Stimulated activated CD8-positive, alpha-beta memory T cell treated with anti-CD3 and anti-CD28 coated beads, Interleukin-7, amount 100 ng/mL, for 1 hour (primary cell): ENCODE measurements at places on chromosomes 4 and X.
A peak's percentile ranks its signal among the peaks of the same experiment; 100 is the strongest.

GRCh38 chr4:101304916-101305315, 42.4 kb downstream of the PPP3CA start:
- DNase-seq = no peak

GRCh38 chrX:444305-444704, 57.6 kb upstream of the PPP2R3B start:
- no peak for DNase-seq

DNA sequence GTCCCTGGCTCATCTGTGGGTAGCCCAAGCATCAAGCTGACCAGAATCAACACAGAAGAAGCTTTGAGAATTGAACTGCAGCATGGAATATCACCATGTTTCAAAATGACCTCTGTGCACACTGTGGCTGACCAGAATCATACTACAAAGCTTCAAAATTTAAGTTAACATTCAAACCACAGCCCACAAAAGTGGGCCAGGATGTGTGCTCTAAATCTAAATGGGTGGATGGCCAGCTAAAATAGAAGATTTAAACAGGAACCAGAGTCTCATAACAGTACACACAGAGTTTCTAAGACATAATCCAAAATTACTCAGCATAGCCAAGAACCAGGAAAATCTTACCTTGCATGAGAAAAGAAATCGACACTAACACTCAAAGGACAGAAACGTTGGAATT, 46.1 kb downstream of the KLF3 start:
- DNase-seq = no peak

DNA sequence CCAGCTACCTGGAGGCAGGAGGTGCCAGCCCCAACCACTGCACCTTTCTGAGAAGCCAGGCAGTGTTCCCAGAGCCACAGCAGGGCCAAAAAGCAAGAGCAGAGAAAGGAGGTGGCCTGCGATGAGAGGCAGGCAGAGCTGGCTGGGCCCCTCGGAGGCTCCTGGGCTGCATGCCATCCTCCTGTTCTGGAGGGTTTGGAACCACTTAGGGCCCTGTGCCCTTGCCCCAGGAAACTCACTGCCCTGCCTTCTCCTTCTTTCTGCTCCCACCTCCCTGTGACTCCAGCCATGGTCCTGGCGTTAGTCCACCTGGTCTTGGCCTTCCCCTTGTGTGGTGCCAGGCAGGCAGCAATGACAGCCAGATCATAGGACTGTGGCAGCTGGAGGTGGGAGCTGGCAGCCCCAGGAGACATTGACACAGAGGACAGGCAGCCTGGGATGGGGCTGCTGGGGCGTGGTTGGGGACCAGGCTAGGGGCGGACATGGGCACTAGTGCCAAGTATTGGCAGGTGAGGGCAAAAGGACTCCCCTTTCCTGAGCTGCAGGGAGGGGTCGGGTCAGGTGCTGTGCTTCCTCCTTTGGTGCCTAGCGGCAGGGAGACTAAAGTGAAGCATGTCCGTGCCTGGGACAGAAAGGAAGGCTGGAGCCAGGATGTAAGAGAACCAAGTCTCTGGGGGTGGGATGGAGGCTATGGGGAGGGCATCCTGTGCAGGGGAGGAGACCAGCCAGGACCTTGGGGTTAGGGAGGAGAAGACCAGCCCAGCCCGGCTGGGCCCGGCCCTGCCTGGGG, 1.4 kb downstream of the APLN start:
- DNase-seq = no peak

GRCh38 chr4:139282065-139282720, 2.2 kb upstream of the MGARP start:
- no peak for DNase-seq

DNA sequence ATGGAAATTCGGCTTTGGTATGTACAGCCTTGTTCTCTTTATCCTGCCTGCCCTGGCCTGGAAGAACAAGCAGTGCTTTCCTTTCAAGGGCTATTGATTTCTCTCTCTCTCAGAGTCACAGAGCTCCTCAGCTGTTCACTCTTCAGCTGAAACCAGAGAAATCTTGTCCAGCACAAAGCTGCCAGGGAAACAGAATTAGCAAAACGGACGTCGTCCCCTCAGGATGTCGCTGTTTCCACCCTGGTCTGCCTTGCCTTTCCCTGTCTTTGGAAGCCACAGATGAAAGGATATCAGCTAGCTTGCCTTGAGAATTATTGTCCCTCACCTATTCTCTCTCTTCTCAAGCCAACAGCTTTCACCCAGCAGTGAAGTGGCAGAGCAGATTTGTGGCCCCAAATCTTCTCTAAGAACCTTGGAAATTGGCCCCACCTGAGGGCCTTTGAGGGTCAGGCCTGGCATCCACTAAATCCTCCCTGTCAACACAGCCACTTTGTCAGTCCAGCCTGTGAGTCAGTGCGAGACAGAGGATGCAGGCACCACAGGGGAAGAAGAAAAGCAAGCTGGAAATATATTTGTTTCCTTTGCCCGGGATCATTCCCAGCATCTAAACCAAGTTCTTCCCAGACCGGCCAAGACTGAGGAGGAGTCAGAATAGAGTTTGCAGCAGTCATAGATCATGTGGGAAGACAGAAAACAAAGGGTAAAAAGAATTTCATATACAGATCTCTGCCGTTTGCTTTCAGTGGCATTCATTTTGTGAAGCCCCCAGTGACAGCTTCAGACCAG, 63.8 kb upstream of the MTM1 start:
- no peak for DNase-seq

DNA sequence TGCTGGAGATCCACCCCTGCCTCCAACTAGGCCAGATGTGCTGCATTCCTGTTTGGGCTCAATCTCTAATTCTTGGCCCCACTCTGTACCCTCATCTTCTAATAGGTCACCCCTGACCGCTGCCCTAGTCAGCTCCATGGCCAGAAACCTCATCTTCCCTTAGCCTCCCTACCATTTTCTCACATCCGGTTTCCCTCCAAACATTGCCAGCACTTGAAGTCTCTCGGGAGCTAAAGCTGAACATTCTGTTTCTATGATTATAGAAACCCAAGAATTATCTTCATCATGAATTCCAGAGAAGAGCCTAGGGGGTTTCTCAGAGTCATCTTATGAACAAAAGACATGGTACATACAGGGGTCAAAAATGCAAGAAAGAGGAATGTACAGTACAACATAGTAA, 179.7 kb downstream of the AMELX start:
- no peak for DNase-seq

GRCh38 chr4:119510395-119511149, 118.0 kb downstream of the PDE5A start:
- DNase-seq = no peak

- DNase-seq = no peak
Observed at GRCh38 chrX:120769576-120770341, 105.9 kb downstream of the CT47B1 start.

DNA sequence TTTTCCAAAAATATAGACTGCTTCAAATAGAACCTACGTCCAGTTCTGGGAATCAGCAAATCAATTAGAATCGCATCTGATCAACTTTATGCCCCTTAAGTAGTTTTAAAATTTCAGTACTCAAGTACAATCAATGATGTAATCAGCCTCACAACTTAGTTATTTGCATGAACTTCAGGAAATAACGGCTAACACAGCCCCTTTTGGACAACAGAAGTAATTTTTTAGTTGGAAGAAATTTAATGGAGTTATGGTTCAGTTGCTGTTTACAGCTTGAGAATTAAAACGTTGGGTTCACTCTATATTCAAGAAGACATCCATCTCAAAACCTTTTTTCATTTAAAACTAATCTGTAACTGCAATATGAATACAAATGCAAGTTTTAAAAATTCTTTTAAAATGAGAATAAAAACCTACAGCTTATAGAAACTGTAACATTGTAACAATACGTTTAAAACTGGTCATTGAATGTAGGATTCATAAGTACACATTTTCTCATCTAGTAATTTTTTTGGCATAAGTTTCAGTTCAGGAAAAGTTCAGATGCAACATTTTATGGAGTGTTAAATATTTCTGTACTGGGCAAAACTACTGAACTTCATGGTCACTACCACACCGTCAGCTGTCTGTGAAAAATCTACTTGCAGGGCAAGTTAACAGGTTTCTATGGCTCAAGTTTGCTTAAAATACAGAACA, 956 bp downstream of the TAPT1 start:
- no peak for DNase-seq

GRCh38 chr4:112523764-112524505, 8.0 kb upstream of the NEUROG2 start:
- DNase-seq = peak; percentile 61

DNA sequence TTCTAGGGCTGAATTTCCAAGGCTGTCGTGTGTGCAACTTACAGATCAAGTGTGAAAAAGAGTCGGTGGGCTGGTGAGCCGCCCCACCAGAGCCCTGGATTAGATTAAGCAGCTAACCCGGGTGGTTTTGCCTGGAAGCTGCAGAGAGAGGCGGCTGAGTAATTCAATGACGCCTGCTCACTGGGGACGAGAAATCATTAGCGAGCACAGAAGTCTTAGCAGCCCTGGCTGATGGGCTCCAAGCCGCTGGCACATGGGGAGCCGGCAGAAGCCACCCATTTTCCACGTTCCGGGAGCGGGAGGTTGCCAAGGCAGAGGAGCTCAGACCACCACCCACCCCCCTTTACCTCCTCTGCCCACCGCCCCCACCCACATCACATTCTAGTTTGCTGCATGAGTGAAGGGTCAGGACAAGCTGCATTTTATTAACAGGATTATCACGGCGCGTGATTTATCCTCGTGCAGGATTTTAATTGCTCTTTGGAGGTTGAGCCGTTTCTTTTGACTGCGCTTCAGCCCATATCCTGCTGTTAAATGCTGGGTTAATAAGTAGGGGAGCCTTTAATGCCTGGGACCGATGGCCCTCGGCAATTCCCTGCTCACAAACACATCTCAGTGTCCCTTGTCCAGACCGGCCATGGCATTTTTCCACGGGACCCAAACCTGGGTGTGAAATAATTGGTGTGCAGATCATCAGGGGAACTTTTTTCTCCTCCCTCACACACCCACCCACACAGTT, 19.1 kb downstream of the BCOR start:
- no peak for DNase-seq

- DNase-seq = no peak
Observed at GRCh38 chr4:25350561-25350960, 26.5 kb upstream of the ANAPC4 start.

DNA sequence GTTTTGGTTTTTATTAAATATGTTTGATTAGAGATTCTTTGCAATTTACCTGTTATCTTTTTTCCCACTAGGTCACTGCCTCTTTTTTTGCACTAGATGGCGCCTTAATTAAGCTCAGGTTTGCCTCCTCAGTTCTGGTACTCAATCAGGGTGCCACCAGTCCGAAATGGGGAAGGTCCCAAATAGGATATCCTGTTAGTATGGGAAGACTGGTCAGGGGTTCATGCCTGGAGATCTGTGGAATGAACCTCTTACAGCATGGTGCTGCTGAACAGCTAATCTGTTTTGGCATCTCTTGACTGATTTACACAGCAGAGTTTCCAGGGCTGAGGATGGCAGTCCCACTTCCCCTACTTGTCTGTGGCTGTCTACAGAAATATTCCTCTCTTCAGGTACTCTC, 24.2 kb upstream of the VSIG1 start:
- DNase-seq = no peak

- no peak for DNase-seq
Observed at GRCh38 chr4:62548108-62548524, 1348.0 kb downstream of the ADGRL3 start.

DNA sequence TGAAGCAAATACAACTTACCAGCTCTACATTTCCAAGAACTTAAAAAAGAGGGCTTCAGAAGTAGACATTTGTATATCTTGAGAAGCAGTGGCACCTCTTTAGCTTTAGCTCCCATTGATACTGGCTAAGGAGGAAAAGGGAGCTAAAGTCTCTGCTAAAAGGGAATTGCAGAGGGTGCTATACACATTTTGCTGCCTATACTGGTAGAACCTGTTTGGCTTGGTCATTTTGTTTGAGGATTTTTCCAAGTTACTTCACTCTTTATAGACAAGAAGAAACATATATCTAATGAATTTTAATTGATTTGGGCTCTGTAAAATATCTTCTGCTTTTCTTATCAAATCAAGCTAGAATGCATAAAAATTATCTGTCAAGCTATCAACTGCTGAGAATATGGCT, 11.8 kb downstream of the PAPSS1 start:
- DNase-seq = no peak

- no peak for DNase-seq
Observed at GRCh38 chr4:125390126-125390525, 75.4 kb downstream of the FAT4 start.

- DNase-seq = peak; percentile 40
Observed at GRCh38 chrX:48957477-48957826, at the start of gene OTUD5. Gene OTUD5 (minus strand): TSS chrX:48957607. CDS start chrX:48957570, 37 bp downstream.

DNA sequence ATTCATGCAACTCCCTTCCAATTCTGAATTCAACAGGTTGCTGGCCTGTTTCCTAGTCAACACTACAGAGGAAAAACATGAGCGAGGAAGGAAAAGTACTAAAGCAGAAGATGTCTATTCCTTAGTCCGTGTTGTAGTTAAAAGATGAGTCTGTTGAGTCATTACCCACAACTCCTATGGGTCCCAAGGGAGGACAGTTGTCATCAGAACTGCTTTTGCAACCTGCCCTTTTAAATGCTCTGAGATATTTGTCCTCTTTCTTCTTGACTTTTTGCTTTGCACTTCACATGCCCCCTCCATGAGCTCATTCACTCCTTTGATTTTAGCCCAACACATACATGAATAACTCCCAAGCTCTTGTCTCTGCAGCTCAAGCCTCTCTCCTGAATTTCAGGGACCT, 119.2 kb downstream of the CORIN start:
- DNase-seq = no peak

DNA sequence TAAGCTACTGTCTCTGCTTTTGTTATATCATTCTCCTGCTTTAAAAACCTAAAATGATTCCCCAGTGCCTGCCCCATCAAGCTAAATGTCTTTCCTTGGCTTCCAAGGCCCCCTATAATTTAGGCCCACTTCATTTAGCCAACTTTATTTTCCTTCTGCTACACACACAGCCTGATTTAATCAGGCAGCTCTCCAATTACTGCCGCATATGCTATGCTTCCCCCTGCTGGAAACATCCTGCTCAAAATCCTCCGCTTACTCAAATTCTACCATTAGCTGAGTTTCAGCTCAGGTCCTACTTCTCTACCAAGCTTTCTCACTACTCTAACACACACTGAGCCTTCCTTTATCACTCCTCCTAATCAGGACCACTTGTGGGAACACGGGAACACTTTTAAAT, 17.0 kb downstream of the LAMP2 start:
- DNase-seq = no peak

GRCh38 chr4:152577708-152578396, 42.0 kb upstream of the FBXW7 start:
- no peak for DNase-seq

- DNase-seq = no peak
Observed at GRCh38 chr4:174334628-174335027, 50.9 kb downstream of the CEP44 start.

- DNase-seq = no peak
Observed at GRCh38 chr4:139018501-139018900, 2.9 kb downstream of the NOCT start.

- DNase-seq = no peak
Observed at GRCh38 chr4:19707876-19708275, 543.8 kb upstream of the SLIT2 start.
